ENCODE measurements at places on chromosomes 11 and 22.

DNA sequence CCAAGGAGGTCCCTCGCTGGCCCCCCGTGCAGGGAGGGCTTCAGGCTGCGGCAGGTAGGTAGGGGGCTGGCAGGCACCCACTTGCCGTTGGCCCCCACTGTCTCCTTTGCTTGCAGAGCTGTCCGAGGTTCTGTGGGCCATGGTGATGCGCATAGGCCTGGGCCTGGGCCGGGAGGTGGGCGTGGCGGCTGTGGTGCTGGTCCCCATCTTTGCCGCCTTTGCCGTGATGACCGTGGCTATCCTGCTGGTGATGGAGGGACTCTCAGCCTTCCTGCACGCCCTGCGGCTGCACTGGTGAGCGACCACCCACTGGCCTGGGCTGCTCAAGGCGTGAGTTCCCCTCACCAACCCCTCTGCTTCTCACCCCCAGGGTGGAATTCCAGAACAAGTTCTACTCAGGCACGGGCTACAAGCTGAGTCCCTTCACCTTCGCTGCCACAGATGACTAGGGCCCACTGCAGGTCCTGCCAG, 11.6 kb downstream of the TCIRG1 start:
- no peak for DNase-seq

DNA sequence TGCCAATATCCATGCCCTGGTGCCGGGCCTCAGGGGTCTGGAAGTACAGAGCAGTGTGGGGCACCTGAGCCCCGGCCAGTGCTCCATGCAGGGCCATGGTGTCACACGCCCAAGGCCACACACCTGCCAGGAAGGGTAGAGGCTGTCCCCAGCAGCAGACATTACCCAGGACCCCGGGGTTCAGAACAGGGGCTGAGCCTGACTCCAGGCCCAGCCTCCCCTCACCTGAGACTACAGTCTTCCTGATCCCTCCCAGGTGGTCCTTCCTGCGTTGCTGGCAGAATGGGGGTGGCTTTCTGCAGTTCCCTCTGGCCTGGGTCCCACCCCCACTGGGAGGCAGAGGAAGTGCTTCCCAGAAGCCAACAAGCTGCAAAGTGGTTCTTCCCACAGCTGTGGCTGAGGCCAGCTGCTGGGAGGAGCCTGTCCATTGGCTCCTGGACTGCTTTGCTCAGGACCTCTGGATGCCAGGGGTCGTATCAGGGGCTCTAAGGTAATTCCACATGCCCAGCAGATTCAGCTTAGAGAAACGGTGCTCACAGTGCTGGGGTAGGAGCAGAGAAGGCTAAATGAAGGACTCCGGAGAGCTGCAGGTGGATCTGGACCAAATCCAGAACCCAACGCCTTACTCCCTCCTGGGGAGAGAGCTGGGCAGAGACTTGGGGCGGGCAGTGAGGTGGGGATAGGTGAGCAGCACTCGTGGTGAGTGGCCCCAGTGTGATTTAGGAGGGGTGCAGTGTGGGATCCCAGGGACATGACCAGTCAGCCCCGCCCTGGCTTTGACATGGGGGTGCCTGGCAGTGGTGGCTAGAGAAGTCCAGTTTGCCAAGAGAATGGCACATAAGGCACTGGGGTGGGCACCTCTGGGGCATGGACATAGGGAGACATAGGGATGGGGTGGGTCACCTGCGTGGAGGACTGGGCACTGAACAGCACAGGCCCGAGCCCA, 12.6 kb downstream of the TCIRG1 start:
- DNase-seq, result no peak

GRCh38 chr11:69617682-69618081, 23.3 kb upstream of the CCND1 start:
- no peak for DNase-seq

GRCh38 chr11:10477690-10478046, 22.6 kb downstream of the AMPD3 start:
- DNase-seq, result no peak

DNA sequence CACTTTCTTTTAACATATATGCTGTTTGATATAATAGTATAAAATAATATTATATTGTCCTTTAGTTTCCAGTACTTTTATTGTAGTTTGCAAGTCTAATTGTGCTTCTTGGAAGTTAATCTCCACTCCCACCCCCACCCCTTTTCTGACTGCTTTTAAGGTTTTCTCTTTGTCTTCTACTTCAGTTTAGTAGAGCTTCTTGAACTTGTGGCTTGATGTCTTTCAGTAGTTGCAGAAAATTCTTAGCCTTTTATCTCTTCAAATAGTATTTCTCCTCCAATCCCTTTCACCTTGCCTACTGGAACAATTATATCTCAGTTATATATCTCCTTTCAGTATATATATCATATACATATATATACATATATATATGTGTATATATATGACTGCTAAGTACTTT, 56.6 kb downstream of the PARVG start:
- DNase-seq, result no peak

- no peak for DNase-seq
Measured at GRCh38 chr11:81444297-81444696, 1289.4 kb downstream of the FAM181B start.

GRCh38 chr22:45889093-45889538, 87.8 kb downstream of the WNT7B start:
- no peak for DNase-seq

DNA sequence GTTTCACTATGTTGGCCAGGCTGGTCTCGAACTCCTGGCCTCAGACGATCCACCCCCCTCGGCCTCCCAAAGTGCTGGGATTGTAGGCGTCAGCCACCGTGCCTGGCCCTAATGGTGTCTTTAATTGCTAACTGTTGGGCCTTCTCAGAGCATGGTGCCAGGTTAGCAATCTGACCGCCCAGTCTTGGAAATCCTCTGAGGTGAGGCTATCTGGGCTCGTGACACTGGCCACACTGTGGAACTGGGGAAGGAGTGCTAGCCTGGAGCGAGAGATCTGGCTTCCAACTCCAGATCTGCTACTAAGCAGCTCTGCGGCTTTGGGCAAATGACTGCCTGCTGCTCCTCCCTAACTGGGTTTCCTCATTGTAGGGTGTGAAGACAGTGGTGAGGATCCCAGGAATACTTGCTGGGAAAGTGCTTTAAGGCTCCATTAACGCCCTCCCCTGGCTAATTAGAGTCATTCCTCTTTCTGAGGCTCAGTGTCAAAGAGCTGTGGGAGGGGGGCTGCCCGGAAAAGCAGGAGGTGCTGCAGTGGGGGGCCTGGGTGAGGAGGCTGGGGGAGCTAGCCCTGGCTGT, 35.4 kb downstream of the CHRDL2 start:
- no peak for DNase-seq

DNA sequence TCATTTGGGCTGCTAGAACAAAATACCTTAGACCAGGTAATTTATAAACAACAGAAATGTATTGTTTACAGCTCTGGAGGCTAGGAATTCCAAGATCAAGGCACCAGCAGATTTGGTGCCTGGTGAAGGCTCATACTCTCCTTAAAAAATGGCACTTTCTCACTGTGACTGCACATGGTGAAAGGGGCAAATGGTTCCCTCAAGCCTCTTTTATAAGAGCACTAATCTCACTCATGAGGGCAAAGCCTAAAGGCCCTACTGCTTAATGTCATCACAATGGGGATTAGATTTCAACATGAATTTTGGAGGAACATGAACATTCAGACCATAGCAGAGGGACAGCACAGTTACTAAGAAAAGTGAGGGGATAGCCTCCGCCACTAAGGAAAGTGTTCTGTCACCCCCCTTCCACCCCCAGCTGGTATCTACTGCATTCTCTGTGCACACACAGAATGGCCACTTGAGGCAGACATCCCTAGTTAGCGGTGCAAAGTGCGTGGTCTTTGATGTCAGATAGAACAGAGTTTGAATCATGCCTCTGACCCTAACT, 47.2 kb upstream of the CEP295 start:
- DNase-seq, result no peak

GRCh38 chr22:40210818-40211217, 33.1 kb downstream of the TNRC6B start:
- no peak for DNase-seq

DNA sequence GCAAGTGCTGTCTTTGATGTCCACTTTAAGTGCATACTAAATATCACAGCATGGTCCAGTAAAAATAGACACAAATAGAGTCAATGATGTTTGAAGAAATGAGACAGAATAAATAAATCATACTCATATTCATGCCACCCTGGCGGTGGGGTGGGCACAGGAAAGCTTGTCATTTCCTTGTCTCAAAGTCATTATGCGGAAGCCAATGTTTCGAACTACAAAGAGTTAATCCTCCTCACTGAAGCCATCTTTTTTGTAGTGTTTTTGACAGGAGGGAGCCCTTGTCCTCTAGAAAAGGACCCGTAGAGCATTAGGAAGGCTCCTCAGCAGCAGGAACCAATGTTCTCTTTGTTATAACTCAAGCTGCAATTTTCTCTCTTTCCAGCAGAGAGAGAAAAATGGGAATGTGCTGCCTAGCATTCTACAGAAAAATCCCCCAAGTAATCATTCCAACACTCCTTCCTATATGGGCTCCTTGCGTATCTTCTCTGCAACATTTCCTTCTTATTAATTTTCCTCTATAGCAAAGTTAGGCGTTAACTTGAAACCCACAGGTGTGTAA, 30.6 kb downstream of the SC5D start:
- DNase-seq, result no peak

DNA sequence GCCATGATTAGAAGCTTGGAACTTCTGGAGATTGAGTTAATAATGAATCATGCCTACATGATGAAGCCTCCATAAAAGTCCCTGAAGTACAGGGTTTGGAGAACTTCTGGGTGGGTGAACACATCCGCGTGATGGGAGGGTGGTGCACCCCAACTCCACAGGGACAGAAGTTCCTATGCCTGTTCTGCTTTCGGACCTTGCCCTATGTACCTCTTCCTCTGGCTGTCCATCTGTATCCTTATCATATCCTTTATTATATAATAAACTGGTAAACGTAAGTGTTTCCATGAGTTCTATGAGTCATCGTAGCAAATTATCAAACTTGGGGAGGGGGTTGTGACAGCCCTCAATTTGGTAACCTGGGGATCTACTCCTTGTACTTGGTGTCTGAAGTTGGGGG, 60.2 kb downstream of the ADM start:
- DNase-seq, result no peak

- DNase-seq, result no peak
Measured at GRCh38 chr22:35064664-35065063, 1.3 kb upstream of the ISX start.

DNA sequence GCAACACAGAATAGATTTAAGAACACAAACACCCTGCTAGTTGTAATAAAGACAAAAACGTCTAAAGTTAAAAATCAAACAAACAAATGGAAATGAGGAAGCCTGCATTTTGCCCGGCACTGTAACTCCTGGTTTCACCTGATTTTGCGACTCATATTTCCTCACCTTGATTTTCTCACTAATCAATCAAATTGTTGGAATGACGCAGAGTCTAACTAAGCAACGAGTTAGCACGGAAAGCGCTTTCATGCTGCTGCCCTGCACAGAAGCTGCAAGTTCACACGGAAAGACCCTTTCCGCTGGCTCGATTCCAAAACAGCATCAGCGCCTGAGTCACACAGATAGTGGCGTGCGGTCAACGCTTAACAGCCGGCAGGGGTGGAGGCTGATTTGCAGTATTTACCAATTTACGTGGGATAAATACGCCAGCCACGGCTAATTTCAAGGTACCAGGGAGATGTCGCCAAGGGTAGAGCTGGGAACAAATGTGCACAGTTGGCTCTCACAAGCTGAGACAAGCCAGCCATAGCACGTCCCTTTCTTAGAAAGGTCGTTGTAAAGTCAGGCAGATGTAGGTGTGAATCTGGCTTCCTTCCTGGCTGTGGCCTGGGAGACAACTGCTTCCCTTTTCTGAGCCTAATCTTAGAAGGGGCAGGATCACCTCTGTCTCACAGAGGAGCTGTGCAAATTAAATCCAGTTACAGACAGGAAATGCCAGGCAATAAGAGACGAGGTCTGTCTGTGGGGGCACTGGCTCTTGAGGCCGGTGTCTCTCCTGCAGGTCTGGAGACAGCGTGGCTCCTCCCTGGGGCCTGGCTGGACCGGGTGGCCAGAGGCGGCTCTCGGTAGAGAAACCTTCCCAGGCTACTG, 76.9 kb upstream of the TTLL12 start:
- DNase-seq, result no peak

- DNase-seq, result no peak
Measured at GRCh38 chr11:47611348-47611794, 17.2 kb upstream of the C1QTNF4 start.

DNA sequence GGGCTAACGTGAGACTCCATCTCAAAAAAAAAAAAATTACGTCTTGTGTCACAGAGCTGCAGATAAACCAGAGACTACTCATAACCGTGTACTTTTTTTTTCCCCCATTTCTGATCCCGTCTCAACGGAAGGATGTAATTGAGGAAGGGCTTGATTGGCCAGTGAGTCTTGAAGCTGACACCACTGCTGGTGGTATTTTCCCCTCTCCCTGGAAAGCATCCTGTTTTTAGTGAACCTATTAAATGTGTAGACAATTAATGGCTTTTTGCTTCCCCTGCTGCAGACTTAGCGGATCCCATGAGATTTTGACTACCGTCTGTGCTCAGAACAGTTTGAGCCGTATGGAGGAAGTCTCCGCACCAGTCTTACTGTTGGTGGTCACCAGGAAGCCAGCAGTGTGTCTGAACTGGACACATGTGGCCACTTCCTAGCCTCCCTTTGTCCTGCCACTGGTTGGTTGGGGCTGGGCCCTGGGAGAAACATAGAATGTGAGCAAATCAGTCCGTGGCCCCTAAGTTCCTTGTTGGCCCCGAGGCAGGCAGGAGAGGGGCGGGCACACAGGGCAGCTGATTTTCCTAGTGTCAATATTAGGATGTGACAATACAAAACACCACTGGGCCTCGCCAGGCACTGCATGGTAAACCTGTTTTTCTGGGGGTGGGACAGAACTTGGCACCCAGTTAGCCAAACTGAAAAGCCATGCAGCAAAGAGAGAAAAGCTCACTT, 3.1 kb downstream of the BIK start:
- no peak for DNase-seq

GRCh38 chr22:37233751-37234631, 10.1 kb downstream of the RAC2 start:
- no peak for DNase-seq

DNA sequence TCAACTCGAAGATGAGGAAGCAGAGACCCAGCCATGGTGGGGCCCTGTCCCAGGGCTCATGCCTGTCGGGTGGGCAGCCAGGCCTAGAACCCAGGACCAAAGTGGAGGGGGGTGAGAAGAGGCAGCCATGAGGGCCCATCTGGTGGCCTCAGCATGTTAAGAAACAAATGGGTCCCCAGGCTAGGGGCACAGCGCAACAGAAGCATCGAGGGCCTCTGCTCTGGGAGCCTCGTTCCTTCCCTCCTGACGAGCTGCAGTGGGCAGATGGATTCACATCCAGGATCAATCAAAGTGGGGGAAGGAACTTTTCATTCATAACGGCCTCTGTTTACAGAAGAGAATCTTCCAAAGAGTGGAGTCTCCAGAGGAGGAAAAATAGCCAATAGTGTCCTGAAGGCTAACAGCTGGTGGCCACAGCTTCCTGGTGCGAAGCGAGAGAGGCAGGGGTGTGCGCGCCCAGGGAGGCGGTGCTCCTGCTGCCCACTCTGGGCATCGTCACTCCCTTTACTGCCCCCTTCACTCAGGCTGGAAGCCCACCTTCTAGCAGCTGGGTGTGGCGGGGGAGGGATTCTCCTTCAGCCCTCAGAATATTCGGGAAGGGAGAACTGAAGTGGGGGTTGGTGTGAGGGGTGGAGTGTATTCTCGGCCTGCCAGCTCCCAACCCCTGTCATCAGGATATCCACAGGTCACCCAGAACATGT, 4.3 kb downstream of the CBX7 start:
- DNase-seq, result no peak

GRCh38 chr22:41799486-41800347, 762 bp upstream of the CCDC134 start:
- DNase-seq, result no peak

Data from esophagus squamous epithelium (tissue), 5 donors.